ENCODE measurements at places on chromosomes 4 and X.

DNA sequence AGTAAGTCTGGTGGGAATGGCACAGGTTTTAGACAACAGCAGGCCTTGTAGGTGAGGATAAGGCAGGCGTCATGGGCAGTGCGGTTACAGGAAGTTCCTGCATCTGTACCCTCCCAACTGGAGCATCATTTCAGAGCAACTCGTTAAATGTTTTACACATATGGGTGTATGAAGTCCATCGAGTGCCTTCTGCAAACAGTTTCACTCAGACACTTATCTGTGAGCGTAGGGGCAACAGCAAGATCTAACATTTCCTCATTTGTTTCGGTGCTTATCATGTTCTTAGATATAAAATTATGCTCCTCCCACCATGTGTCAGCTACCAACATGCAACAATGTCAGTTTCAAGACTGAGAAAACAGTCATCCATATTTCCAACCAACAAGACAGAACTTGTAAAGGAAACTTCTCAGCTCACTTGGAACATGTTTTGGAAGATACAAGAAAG, 69.9 kb downstream of the ELOVL6 start:
- no peak for DNase-seq

GRCh38 chr4:74840936-74841509, 46.7 kb upstream of the BTC start:
- DNase-seq: no peak

DNA sequence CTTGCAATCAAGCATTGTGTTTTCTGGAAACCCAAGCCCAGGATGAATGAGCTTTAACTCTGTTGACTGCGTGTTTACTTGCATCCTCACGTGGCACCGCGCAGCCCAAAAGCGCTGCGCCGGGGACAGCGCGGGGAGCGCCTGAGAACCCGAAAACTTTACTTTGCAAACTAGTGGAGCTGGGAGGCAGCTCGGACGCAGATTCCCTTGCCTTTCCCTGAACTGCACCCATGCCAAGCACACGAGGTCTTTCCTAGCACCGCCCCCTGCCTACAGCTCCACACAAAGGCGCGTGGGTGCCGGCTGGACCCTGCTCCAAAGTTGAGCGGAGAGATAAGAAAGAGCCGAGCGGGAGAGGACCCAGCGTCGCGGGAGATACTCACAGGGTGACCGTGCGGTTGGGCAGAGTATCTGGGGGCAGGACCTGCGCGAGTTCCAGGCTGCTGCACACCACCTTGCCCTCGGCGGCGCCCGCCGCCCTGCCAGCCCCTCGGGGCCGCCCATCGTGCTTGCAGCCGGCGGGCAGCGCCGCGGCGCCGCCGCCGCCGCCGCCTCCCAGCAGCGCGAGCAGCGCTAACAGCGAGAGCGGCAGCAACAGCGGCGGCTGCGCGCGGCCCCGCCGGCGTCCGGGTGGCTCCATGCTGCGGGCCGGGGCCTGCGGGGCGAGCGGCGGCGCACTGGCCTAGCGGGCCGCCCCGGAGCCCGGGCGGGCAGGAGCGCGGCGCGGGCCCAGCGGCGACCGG, 550 bp downstream of the ADGRA3 start:
- DNase-seq: no peak

DNA sequence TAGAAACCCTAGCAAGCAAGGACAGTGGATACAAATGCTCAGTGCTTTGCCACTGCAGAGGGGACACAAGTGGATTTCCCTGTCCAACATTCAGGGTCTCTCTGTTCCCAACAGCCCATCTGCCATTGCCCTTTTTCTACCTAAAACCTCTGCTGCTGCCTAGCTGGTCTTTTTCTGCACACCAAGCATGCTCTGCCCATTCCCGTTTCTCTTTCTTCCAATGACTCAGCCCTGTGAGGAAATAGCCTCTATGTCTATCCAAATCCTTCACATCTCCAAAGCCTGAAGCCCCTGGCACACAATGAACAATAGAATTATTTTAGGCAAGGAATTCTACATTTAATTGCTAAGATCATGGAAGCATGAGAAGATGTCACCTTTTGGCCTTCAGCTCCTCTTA, 5.7 kb upstream of the AMELX start:
- no peak for DNase-seq

GRCh38 chr4:178778496-178778895, 1336.3 kb upstream of the AGA start:
- no peak for DNase-seq

GRCh38 chr4:47367761-47368160, 95.7 kb downstream of the COMMD8 start:
- DNase-seq: no peak

DNA sequence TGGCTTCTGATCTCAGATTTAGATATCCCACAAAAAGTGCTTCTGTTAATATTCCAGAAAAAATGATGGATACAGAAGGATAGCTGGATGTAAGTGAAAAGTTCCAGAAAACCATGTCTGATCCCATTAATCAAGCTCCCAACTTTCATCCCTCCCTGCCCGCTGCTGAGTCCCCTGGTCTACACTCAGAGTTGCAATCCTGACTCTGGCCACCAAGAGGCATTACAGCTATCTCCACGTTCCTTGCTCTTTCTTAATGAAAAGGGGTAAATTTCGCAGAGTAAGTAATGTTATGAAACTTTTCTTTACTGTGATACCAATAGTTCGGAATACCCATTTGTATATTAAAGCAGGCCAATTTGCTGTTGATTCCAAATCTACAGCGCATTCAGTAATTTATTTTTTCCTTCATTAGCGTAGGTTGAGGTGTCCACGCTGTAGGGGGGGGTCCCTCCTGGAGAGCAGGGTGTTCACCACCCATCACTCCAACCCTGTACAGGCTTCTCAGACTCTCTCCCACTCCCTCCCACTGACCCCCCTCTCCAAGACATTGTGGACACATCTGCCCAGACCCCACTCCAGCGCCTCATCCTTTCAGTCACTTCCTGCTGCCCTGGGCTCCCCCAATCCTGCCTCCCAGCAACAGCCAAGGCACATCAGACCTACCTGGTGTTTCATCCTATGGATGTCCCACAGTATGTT, 55.1 kb downstream of the RAB40A start:
- peak; percentile 6 for DNase-seq

DNA sequence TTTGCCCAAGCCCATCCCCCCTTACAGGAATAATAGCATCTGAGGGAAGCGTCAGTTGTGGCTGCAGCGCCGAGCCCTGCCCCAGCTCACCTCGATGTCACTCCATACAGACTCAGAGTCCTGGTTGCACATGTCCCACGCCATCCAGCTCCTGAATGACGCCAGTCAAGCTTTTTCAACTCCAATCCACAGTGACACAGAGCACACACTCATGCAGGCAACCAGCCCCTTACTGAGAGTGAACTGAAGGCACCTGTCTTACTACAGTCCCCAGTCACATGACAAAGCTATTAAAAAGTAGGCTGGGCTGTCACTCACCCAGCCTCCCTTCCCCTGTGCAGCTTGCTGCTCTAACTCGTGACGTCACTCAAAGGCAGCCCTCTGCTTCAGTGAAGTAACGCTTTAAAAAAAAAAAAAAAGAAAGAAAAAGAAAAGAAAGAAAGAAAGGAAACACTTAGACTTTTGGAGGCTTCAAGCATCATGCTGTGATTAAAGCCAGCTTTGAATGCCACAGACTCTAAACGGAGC, at the start of gene PPARGC1A:
Gene PPARGC1A (minus strand): TSS at position 234 of the 528 bp plus-strand sequence. CDS start 90 bp downstream, at position 144.
- DNase-seq: no peak
